ENCODE measurements at places on chromosomes 5 and 9.

- peak; percentile 17 for DNase-seq
Measured at GRCh38 chr5:5141625-5142525, 1.7 kb downstream of the ADAMTS16 start.

- DNase-seq: peak; percentile 22
Measured at GRCh38 chr5:132103332-132103951, 29.9 kb downstream of the CSF2 start.

DNA sequence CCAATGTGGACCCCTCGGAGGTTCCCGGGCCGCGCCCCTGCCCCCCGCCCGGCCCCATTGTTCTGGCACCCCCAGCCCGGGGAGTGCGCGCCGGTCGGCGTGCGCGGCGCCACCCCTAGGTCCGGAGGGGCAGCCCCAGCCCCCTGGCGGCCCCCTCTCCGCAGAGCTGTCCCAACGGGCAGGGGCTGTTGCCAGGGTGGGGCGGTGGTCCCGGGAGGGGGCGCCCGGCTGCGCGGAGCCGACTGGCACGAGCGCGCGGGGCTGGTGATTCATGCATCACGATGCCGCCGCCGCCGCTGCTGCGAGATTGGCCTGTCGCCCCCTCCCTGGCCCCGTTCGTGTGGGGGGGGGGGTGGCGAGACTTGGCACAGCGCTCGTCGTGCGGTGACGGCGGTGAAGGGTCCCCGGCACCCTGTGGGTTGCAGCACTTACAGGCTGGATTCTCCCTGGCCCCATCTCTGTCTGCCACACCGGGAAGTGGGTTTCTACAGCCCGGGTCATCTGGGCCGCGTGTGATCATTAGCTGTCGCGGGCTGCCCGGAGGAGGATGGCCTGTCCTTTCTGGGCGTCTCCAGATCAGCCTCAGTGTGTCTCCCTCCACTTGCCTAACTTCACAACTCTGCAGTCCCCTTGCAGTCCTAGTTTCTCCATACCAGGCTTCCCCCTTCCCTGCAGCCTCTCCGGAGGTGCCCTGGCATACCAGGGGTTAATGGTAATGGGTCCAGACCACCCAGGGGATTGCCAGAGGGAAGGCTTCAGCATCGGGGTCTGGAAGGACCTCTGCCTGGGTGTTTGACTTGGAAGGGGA is 858 bp downstream of the NCS1 start:
- DNase-seq: no peak

GRCh38 chr5:7578071-7578470 is 182.1 kb downstream of the ADCY2 start:
- no peak for DNase-seq

GRCh38 chr5:177041936-177042335 is 19.4 kb downstream of the ZNF346 start:
- DNase-seq: no peak

- no peak for DNase-seq
Measured at GRCh38 chr5:151897896-151898295, 26.8 kb downstream of the GLRA1 start.

GRCh38 chr5:80576383-80576782 is 6.3 kb upstream of the ANKRD34B start:
- DNase-seq: no peak

DNA sequence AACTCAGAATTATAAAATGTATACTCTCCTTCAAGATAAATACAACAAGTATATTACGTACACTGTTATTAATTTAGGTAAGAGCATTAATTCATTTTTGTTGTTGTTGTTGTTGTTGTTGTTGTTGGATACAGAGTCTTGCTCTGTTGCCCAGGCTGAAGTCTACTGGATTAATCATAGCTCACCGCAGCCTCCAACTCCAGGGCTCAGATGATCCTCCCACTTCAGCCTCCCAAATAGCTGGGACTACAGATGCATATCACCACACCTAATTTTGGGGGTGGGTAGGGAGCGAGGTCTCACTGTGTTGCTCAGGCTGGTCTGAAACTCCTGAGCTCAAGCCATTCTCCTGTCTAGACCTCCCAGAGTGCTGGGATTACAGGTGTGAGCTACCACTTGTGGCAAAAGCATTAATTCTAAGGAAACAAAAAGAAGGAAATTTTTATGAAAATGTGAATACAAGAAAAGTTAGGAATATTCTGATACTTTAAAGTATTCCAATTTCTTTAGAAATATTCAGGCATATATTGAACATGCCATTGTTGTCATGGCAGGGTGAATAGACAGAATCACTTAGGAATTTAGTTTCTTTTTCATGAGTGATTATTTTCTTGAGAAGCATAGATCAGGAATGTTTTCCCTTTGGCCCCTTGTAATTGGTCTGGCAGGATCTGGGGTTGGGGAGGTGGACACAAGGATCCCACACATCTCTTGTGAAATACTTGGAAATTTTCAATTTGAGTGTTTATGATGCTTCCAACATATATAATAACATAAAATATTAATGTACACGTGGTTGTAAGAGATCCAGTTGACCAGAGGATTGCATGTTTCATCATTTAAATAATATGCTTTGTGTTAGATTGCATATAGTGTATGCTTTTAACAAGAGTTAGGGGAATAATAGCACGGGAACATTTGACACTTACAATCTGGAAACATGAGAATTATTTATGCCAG is 263.6 kb downstream of the FANCC start:
- DNase-seq: no peak

- DNase-seq: no peak
Measured at GRCh38 chr9:21549251-21549765, 67.2 kb upstream of the IFNE start.

- no peak for DNase-seq
Measured at GRCh38 chr5:42900734-42901133, 89.0 kb upstream of the SELENOP start.

- DNase-seq: peak; percentile 42
Measured at GRCh38 chr9:130701059-130702022, 7.8 kb downstream of the EXOSC2 start.

DNA sequence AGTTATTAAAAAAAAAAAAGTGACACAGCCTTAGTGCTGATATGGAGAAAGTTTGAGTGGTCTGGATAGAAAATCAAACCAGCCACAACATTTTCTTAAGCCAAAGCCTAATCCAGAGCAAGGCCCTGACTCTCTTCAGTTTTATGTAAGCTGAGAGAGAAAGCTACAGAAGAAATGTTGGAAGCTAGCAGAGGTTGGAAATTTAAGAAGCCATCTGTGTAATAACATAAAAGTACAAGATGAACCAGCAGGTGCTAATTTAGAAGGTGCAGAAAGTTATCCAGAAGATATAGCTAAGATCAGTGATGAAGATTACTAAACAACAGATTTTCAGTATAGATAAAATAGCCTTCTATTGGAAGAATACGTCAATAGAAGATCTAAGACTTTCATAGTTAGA is 102.9 kb downstream of the GHR start:
- no peak for DNase-seq

- no peak for DNase-seq
Measured at GRCh38 chr9:64773491-64773931, 511.5 kb downstream of the FOXD4L5 start.

GRCh38 chr5:81838307-81838906 is 87.5 kb upstream of the SSBP2 start:
- no peak for DNase-seq

DNA sequence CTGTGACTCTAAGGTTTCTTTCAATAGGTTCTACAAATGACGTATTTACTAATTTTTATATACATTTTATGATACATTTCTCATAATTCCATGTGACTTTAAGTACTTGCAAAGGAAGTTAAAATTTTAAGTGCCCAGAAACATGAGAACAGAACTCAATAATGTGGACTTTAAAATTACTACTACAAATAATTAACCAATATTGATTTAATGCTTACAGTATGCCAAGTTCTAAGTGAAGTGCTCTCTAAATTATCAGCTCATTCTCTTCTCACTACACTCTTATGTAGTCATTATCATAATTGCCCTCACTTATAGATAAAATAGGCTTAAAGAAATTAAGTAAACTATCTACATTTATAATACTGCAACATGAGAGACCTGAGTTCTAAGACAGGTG is 1690.7 kb upstream of the CDH9 start:
- DNase-seq: no peak

- DNase-seq: no peak
Measured at GRCh38 chr9:109110329-109111021, 9.3 kb downstream of the TMEM245 start.

- no peak for DNase-seq
Measured at GRCh38 chr5:38831909-38832308, 13.9 kb upstream of the OSMR start.

GRCh38 chr9:99626426-99626825 is 195.3 kb upstream of the NR4A3 start:
- no peak for DNase-seq

- no peak for DNase-seq
Measured at GRCh38 chr9:112555844-112556482, 69.3 kb downstream of the KIAA1958 start.

DNA sequence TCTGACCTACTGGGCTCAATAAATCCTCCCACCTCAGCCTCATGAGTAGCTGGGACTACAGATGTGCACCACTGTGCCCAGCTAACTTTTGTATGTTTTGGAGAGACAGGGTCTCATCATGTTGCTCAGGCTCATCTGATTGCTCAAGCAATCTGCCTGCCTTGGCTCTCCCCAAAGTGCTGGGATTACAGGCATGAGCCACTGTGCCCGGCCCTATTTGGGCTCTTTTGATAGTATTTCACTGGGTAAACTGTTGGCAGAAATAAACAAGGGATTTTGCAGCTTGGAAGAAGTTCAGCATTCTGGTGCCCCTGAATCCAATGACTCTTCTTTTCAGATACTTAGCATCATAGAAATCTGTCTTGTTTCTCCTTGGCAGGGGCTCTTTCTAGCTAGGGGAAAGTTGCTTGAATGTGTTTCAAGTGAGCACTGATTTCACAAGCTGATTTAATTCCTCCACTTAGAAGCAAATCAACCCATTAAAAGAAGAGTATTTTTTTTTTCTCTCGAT is 146.8 kb downstream of the PAPPA start:
- no peak for DNase-seq

DNA sequence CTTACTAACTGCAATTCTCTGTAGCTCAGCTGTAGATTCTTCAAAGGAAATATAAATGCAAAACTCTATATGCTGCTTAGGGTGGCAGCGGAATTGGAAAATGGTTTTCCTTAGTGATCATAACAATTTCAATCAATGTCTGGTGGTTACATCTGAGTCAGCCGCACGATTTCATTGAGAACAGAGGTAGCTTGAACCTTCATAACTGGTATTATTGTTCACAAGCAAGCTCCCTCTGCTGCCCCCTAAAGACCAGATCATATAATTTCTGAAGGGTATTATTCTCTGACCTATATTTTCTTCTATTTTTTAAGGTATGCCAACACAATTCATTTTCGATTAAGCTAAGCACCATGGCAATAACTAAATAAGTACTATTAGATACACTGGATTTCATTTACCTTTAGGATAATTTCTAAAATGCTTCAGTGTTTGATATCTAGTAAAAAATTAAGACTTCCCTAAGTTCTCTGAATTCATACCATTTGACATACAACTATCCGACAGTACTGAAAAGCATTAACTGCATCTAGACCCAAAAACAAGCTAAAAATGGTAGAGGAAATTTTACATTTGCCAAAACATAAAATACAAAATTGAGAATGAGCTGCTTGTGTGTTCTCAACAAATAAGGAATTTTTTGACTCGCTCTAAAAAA is 181.1 kb upstream of the SPEF2 start:
- no peak for DNase-seq

DNA sequence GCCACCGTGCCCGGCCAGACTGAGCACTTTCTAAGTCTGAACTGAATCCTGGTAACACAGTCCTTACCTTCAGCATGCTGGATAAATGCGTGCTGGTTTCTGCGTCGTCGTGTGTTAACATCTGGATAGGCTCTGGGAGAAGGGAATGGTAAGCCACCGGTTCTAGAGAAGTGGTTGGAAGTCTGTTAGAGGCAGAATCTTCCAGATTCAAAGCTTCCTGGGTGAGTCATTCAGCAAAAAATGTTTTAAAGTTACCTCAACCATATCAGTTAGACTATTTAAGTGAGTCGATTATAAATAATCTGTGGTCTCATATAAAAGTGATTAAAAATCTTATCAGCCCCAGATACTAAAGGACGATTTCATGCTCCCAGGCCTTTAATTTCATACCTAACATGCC is 256.5 kb upstream of the NFIL3 start:
- DNase-seq: no peak

DNA sequence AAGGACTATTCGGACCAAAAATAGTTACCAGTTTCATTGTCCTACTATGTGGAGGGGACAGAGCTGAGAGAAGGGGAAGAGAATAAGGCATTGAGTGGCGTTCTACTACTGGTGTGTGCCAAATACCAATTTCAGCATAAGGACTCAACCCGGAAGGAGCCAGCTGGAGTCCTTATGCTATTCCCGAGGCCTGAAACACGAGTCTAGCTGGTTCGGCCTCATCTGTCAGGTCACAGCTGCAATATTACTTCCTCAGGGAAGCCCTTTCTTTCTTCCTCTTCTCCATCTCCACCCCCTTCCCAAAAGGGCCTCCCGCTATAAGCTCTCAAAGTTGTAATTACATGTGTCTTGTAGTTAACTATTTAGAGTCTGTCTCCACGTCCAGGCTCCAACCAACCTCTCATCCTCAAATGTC is 20.5 kb upstream of the FER start:
- no peak for DNase-seq

DNA sequence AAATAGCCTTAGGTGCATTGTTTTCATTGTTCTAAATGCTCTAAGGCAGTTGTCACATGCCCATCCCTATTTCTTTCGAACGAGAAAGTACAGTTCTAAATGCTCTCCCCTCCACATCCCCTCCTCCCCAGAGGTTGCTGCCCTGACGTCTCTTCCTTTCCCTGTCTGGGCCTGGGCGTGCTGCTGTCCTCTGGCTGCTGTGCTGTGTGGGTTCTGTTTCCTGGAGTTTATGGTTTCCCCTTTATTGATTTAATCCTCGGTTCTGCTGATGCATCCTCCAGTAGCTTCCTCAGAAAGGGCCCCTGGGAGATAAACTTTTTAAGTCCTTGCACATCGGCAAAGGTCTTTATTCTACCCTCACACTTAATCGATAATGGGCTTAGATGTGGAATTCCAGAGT is 48.8 kb downstream of the MVB12B start:
- no peak for DNase-seq

DNA sequence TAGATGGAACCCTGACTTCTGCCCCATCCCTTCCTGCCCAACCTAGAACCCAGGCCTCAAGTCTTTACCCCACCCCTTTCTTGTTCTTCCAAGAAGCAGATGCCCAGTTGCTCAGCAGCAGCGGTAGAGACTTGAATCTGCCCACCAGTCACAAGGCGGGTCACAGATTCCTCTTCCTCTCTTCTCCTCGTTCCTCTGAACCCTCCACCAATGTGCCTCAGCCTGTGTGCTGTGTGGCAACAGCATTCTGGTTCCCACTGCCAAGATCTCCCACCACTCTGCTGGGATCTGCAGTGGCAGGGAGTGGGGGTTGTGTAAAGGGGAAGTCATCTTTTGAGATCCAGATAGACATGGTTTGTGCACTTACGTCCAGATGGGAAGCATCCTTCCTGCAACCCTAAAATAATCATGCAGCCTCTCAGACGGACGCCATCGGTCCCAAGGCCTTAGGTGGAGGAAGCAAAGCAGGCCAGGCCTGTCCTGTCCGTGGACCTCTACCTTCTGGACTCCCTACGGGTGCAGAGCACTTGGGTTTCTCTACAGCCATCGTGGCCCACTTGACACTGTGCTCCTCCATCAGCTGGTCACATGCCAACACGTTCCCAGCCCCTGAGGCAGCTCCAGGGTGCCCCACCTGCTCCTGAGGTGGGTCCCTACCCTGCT is 7.7 kb upstream of the RPL26L1 start:
- no peak for DNase-seq

- no peak for DNase-seq
Measured at GRCh38 chr9:78614892-78615291, 318.0 kb downstream of the PSAT1 start.
